ENCODE measurements at places on chromosomes 1 and 21.

DNA sequence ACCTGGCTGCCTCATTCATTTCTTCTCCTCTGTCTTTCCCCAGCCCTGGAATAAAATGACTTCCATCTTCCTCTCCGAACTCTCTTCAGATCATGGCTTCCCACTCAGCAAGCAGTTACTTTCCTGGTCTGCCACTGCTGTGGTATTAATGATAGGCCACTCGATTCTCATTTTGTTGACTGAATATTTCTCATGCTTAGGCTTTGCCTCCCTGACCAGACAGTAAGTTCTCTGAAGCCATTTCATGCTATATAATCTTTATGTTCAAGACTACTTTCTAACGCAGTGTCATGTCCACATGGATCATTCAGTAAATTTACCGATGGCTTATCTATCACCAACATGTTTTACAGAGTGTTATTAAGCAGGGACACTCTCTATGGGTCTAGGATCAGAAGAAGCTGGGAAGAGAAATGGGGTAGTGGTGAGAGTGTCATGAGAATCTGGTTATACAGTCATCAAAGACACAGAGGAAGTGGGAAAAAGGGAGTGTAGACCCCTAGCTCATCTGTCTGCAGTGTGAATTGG, 20.6 kb downstream of the RUNX1 start:
- DNase-seq = no peak

GRCh38 chr21:33078907-33079582, 9.1 kb downstream of the OLIG1 start:
- no peak for DNase-seq

DNA sequence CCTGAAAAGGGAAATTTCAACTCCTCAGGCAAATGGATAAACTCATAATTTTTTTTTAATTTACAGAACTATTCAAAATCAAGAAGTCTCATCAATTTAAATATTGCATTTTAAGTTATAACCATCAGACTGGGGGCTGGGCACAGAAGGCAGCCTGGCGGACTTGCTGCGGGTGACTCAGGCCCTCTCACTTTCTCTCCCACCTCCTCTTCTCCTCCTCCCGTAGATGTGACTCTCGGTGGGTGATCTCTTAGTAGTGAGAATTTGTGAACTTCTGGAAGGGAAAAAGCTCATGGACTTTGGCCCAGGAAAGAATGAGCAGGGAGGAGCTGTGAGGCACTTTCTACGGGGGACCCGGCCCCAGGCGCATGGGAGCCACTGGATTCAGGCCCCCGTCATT, 32.9 kb downstream of the CLIC6 start:
- no peak for DNase-seq

DNA sequence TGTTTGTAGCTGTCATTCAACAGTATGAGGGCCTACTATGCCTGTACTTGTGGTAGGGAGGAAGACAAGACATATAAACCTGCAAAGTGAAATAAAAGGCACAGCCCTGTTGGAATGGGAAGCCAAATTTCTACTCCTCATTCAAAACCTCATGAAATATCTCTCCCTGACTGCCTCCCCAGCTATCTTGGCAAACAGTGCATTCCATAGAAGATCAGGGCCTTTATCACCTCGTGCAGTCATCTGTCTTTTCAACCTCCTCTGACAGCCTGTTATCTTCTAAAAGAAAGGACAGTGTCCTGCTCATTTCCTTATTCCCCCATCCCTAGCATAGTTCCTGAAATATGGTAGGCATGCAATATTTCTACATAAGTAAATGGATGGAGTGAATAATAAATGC, 71.0 kb downstream of the SH3GLB1 start:
- no peak for DNase-seq

DNA sequence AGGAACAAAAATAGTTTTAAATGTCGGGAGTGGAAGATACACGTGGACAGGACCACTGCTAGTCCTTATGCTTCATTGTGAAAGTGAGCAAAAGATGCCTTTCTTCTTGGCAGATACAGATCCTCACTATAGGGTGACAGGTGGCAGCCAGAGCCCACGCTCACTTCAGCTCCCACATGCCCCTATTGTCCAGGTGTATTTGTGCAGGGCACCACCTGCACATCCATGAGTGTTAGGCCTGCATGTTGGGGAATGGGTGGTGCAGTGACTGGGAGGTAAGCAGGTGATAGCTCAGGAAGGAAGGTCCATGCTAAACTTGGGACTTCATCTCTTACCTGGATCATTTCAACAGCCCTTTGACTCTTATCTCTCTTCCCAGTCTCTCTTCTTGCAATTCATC, 27.4 kb downstream of the SLC5A9 start:
- no peak for DNase-seq

- no peak for DNase-seq
Measured at GRCh38 chr1:24540051-24540905, 15.6 kb upstream of the NCMAP start.

DNA sequence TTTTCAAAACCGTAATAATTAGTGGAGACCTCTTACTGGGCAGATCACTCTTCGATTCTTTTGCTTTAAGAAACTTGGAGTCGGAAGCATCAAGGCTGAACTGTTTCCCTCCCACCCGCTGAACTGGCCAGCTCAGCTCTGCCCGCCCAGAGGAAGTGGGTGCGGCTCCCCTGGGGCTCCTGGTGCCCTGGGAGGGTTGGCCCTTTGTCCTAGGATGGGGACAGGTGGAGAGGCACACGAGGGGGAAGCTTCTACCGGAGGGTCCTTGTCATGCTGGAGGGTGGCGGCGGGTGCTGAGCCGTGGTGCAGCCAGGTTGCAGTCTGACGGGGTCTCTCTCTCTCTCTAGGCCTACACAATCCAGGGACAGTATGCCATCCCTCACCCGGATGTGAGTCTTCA, 64.3 kb upstream of the COL6A1 start:
- DNase-seq = no peak

GRCh38 chr21:41318218-41318617, 1.6 kb downstream of the FAM3B start:
- no peak for DNase-seq
